ENCODE measurements at places on chromosomes 11 and 22. TPM values are rescaled to one million over a fixed set of nuclear protein-coding genes. Genes with fewer than 3 reads are reported as not detected.
A peak's percentile ranks its signal among the peaks of the same experiment; 100 is the strongest.

- no peak for DNase-seq
Observed at GRCh38 chr22:49272546-49273125, 555.0 kb downstream of the BRD1 start.

DNA sequence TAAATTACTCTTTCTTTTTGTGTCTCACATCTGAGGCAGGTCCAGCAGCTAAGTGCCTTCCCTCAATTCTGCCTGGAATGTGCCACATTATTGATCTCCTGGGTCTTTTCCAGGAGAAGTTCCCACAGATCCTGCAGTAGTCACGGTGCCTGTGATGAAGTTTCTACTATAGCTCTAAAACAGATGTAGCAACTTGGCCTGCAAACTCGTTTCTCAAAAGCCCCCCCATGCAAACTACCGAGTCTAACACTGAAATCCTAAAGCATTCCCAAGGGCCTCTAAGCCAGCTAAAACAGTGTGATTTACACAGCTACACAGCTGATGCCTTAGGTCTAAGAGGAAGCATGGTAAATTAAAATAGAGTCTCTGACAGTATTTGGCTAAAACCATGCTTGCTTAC is 54.3 kb downstream of the DDI1 start:
- peak; percentile 34 for DNase-seq

HEPHL1 gene
- polyA plus RNA-seq = 0.04 TPM

CAVIN3 gene
- polyA plus RNA-seq = 32.5 TPM

C11orf97 gene
- not detected for polyA plus RNA-seq

DNA sequence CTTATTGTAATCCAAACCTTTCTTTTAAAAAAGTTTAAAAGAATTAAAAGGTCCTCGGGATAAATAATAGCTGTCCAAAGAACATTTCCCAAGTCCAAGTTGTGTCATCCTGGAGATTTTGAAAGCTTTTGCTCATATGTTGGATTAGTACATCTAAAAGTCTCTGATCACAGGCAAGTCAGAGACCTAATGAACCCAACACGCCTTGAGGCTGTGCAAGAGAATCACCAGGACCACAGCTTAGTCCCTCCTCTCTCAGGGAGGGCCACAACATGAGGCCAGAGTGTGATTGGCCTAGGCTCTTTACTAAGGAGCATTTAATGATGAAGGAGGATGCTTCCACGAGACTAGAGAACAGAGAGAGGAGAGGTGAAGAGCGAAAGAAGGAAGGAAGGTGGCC is 98.7 kb upstream of the OR5AK2 start:
- no peak for DNase-seq

CRYBB1 gene
- 0.71 TPM for polyA plus RNA-seq

MMP12 gene
- polyA plus RNA-seq = not detected

- DNase-seq = peak; percentile 26
Observed at GRCh38 chr11:104122836-104123235, 41.1 kb downstream of the PDGFD start.

CHADL gene
- 4.5 TPM for polyA plus RNA-seq

OR10AG1 gene
- not detected for polyA plus RNA-seq

GRCh38 chr11:44467931-44468330 is 97.5 kb upstream of the CD82 start:
- DNase-seq = no peak

PHOX2A gene
- polyA plus RNA-seq = not detected

DNA sequence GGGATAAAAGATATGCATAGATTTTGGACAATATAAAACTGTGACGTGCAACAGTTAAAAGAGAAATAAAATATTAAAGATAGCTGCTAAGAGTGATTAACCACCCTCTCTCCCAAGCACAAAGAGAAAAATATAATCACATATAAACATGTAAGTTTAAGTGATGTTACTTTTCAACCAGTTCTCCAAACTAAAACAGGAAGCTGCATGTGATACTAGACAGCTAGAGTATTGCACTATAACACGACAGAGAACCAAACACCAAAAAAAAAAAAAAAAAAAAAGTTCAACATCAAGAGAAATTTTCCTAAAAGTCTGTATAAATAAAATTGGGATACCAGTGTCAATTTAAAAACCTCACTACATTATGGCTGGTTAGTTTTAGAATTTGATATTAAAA is 79.1 kb downstream of the PICALM start:
- no peak for DNase-seq

YPEL1 gene
- 18.6 TPM for polyA plus RNA-seq

YAP1 gene
- polyA plus RNA-seq = 74.0 TPM

- DNase-seq = no peak
Observed at GRCh38 chr11:61028135-61028729, 56.8 kb downstream of the CD6 start.

MYBPC3 gene
- 0.75 TPM for polyA plus RNA-seq

DNA sequence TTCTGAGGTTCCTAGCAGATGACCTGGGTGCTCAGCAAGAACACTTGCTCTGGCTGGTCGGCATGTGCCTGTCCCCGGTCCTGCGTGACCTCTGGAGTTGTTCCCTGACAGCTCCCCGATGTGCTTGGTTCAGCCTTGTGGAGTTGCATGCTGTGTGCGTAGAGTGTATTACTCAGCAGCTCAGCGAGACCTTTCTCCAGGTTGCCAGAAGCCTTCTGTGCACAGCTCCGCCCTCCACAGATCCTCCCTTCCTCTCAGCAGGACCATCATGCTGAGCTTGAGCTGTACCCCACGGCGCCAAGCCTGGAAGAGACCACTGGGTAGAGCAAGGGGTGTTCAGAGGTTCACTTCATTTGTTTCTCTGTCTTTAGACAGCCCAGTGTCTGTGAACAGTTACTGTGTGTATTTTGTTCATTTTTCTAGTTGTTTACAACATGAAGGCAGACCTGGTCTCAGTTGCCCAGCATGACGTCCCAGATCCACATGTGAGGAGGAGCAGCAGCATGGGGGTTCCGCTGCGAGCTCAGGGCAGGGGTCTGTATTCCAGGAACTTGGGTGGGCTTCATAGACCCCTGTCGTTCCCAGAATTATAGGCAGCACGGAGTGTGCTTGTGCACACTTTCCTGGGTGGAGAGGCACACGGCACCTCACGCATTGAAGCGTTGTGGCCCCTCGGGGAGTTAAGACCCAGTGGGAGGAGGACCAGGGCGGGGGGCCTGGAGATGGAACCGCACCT is 148.6 kb downstream of the IGLL1 start:
- DNase-seq = no peak

DNA sequence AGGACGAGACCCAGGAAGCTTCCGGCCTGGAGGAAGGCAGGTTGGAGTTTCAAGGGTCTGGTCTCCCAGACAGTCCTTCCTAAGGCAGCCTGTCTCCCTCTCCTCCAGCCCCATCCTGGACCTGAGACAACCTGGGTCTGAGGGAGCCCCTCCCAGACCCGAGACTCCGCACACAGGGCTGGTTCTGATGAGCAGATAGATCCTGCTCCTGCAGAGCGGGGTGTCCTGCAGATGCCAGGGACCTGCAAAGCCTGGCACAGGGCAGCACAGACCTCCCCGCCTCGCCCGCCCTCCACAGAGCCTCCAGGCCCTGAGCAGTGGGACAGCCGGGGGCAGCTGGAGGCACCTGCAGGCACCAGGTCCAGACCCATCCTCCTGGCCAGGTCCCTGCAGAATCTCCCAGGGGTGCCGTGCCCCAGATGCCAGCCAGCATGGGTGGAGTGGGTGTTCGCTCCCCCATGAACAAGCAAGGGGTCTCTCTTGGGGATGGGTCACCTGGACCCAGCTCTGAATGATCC is 7.8 kb downstream of the PIM3 start:
- no peak for DNase-seq

- DNase-seq = no peak
Observed at GRCh38 chr22:44212936-44213335, 32.2 kb downstream of the PARVG start.

DNA sequence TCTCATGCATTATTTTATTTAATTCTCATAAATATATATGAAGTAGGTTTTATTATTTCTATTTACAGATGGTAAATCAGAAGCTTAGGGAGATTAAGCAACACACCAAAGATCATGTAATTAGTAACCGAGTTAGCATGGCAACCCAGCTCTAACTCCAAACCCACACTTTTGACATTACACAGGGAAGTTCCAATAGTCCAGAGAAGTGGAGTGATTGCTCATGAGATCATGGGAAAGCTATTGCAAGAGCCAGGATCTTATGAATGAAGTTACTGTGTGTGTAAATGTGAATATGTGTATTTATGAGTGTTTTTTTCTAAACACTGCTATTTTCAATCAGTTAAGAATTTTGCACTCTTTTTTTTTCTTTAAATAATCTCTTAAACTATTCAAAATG is 225.8 kb upstream of the KIRREL3 start:
- DNase-seq = no peak

CCDC90B gene
- 78.1 TPM for polyA plus RNA-seq

DNA sequence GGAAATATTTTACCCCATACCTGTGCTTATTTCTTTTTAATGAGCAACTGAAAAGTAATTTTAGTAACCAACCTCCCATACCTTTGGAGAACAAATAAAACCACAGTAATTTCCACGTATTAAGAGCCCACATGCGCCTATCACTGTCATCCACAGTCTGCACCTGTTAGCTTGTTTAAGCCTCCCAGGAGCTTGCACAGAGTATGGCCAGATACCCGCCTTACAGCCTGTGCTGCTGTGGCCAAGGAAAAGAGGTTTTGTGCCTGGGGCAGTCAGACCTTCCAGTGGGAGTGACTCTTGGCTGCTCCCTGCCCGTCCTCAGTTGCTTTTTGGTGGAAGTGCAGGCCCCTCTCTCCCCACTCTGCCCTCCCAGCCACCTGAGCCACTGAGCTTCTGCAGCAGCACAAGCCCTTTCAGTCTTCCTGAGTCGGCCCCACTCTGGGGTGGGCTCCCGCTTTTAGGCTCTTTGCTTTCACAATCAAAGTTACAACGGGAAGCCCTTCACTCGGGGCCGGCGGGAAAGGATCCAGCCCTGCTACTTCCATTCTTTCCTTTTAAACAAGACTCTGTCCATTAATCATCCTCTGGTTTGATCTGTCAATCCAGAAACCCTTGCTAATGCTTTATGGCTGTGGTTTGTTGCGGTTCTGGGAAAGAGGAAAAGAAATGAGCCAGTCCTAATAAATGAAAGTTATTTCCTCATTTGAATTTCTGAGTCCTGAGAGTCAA is 308.8 kb downstream of the TBC1D22A start:
- DNase-seq = no peak

DNA sequence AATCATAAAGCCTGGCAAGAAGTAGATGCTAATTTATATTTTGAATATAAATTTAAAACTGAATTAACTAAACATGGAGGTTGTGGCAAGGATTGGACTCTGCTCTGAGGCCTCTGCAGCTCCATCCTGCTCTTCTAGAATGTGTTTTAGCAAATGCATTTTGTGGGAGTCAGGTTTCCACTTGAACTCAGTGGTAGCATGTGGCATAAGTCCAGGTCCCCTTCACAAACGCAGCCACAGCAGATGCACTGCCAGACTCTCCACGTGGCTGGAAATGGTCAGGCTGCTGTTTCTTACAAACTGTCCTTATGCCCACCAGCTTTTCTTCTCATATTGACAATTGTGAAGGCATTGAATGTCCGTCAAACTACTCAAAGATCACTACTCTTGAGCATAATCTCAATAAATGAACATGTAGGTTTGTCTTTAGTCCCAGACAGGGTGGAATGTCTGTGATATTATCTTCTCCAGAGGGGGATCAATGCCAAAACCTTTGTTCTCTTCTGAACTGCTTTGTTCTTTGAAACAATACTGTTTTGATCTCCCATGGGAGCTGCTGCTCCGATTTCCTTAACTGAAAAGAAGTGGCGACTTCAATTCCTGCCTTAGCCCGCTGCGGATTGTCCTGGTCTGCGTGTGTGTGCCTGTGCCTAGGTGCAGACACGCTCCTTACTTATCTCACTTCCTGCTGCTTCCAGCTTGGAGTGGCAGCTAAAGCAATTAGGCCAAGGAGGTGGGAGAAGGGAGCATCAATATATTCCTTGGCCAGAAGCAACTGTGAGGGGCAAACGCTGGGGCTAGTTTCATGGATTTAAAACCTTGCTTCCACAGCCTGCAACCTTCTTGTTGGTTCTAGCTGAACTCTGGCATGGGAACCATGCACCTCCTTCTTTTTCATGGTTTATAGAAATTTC is 24.2 kb downstream of the EIF4G2 start:
- DNase-seq = no peak

DNA sequence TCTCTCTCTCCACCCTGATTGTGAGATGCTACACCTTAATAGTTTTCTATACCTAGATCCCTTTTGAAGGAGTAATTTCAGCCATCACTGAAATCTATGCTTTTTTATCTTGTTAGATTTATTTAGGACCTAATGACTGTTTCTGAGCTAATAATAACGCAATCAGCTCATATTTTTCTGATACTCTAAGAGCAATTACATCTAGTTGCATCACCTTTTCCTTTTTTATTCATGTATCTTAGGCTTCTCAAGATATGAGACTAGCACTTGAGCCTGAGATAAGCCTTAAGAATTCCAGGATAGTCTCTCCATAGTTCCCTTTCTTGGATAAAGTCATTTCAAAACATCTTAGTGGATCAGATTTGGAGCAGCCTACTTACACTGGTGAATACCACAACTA is 25.1 kb upstream of the CAVIN3 start:
- DNase-seq = no peak

DNA sequence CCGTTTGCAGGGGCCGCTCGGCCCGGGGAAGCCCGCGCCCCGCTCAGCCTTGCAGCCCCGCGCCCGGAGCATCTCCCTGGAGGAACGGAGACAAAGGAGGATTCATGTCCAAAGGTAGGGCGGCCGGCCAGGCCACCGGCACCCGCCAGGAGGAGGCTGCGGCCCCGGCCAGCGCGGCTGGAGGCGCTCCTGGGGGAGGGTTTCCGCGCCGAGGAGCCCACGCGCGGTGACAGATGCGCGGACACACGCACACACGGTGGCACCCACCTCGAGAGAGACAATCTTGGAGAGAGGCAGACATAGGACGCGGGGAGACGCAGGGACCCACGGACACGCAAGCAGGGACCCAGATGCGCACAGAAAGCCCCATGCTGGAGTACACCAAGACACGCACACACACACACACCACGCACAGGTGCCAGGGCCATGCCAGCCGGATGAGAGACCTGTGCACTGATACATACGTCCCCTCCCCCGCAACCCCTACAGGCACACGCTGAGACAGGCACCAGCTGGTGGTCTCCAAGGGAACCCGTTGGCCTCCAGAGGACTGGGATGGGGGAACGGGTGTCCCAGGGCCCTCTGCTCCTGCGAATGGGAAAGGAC is 7.8 kb downstream of the SEPTIN3 start:
- DNase-seq = no peak

TEAD1 gene
- polyA plus RNA-seq = 102 TPM

GRCh38 chr22:45413368-45414211 is at the start of the genes RIBC2 and SMC1B:
TSS of gene RIBC2 (plus strand) at chr22:45413693. CDS start at chr22:45413887, 194 bp downstream.
TSS of gene SMC1B (minus strand) at chr22:45413599. CDS start at chr22:45413567, 32 bp downstream.
- DNase-seq = peak; percentile 76

CRYAB gene
- 886 TPM for polyA plus RNA-seq

GTSE1 gene
- 8.2 TPM for polyA plus RNA-seq

IGLL5 gene
- not detected for polyA plus RNA-seq

- no peak for DNase-seq
Observed at GRCh38 chr22:47228767-47229166, 466.3 kb downstream of the TBC1D22A start.

IFITM10 gene
- polyA plus RNA-seq = 0.81 TPM

GRCh38 chr11:82858556-82859091 is 41.6 kb downstream of the PRCP start:
- no peak for DNase-seq

BRSK2 gene
- polyA plus RNA-seq = 1.2 TPM

TYR gene
- polyA plus RNA-seq = not detected
